HuH-7.5 (cell line): ENCODE measurements at places on chromosomes 11 and 22.

- no peak for DNase-seq
Observed at GRCh38 chr22:29842172-29842571, 4.1 kb upstream of the ASCC2 start.

GRCh38 chr22:37392721-37393328 is 34.5 kb downstream of the ELFN2 start:
- DNase-seq, result no peak

- DNase-seq, result no peak
Observed at GRCh38 chr22:26122920-26123468, 46.3 kb upstream of the SEZ6L start.

- DNase-seq, result no peak
Observed at GRCh38 chr22:35923026-35923425, 105.6 kb downstream of the RBFOX2 start.

DNA sequence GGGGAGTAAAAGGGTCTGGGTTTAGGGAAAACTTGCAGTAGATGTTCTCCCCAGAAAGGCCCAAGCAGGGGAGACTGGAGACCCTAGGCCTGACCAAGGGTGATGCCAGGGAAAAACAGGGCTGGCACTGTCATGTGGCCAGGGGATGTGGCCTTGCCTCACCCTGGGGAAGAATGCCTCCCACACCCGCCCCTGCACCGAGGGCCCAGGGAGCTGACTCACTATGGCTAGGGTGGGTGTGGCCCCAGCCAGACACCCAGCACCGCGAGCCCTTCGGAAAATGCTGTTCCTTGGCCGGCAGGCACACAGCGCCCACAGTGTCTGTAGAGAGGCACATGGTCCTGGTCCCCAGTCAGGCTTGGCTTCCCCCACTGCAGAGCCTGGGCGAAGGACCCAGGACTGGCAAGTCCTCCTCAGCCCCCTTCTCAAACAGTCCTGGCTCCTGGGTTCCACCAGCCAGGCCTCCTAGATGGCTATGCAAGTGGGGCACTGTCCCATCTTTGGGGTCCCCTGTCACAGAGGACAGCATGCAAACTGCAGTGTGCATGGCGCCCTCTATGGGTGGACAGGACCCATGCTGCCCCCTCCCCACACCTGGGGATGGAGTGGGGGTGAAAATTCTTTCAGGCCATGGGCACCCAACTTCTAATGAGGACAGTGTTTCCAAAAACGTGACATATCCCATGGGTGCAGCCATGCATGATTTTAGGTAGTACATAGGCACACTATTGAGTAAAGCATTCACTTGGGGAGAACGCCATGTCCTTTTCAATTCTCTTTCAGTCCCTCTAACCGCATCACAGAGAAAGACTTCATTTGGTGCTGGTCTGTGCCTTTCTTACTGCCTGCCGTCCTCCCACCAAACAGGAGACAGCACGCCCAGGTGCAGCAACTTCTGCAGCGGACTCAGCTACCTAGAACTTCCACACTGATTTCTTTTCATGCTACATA is 15.2 kb downstream of the TMPRSS5 start:
- DNase-seq, result no peak

DNA sequence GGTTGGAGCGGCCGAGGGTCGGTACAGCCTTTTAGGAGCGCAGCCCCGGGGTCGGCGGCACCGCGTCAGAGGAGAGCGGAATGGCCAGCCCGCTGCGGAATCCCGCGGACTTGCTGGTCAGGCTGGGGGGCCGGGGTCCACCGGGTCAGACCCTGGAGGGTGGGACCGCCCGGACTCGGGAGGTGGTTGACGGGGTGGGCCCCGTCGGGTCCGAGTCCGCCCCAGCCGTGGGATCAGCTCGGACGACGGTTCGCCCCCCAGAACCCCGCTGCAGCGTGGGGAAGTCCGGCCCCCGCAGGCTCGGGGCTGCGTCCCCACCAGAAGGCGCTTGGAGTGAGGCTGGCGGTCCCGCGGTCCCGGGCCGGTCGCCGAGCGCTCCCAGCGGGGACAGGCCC is 301 bp upstream of the ADM2 start:
- no peak for DNase-seq

- DNase-seq, result no peak
Observed at GRCh38 chr11:23315286-23315685, 455.0 kb upstream of the CCDC179 start.

DNA sequence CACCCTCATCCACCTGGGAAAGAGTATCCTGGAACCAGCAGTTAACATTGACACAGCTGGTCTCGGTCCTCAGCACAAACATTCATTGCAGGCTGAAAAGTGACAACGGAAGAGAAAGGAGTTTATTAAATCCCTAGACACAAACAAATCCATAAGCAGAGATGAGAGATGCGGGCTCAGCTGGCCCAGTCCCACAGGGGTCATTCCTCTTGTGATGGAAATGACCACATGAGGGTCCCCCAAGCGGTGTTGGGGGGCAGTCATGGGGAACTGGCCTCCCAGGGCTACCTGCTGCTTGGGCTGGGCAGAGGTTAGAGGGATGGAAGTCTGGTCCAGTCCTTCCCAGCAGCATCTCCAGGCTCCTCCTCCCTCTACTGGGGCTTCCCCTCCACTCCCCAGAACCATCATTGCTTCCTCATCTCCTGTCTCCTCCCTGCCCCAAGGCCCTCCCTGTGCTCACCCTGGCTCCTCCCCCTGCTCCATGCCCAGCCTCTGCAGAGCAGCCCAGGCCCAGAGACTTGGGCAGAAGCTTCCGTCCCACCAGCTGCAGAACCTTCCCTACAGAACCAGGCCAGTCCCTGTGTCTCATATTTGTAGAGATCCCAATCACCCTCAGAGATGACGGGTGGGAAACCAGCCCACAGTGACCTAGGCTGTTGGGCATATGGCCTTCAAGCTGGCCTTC is 5.4 kb upstream of the IGLL5 start:
- DNase-seq, result no peak

DNA sequence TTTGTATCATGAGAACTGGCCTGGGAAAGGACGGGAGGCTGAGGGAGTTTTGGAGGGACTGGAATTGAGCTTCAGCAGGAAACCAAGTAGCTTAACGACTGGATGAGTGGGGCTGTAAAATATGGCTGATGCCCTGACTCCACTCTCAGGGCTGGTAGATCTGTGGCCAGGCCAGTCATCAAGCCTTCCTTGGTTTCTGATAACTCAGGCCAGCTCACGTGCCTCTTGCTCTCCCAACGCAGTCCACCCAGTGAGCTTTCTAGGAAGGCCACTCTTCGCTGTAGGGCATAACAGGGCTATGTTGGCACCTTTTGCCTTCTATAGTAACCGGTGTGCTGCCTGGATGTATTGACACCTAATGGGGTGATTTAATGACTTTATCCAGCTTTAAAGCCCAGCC is 5.8 kb upstream of the MADD start:
- DNase-seq, result no peak

- DNase-seq, result no peak
Observed at GRCh38 chr22:23122216-23122957, 19.4 kb downstream of the RSPH14 start.

- DNase-seq, result no peak
Observed at GRCh38 chr11:134332189-134332631, 422 bp downstream of the GLB1L2 start.

DNA sequence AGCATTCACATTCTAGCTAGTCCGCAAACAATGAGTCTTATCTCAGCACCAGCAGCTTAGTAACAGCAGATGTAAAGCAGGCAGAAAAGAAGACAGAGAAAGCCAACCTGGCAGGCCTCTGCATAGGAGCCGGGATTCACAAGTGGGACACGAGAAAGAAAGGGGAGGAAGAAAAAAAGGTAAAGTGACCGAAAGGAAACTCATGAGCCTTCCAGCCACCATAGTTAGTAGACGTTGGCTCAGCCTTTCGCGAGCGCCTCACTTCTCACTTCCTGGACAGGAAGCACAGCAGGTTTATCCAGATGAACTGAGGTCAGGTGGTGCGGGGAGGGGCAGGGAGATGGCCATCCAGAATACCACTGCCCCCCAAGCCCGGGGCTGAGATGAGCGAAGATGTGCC is 19.7 kb upstream of the KAT5 start:
- no peak for DNase-seq

GRCh38 chr11:62463121-62463542 is 44.3 kb downstream of the SCGB1A1 start:
- DNase-seq, result no peak

- no peak for DNase-seq
Observed at GRCh38 chr22:46159212-46159611, 8.9 kb downstream of the PPARA start.

- no peak for DNase-seq
Observed at GRCh38 chr11:115518983-115519628, 14.9 kb upstream of the CADM1 start.

- DNase-seq, result peak; percentile 82
Observed at GRCh38 chr11:119196833-119197483, 9.2 kb upstream of the CBL start.

- no peak for DNase-seq
Observed at GRCh38 chr11:129996113-129996870, 6.3 kb downstream of the PRDM10 start.

- no peak for DNase-seq
Observed at GRCh38 chr11:65150509-65151299, 16.4 kb upstream of the SYVN1 start.

DNA sequence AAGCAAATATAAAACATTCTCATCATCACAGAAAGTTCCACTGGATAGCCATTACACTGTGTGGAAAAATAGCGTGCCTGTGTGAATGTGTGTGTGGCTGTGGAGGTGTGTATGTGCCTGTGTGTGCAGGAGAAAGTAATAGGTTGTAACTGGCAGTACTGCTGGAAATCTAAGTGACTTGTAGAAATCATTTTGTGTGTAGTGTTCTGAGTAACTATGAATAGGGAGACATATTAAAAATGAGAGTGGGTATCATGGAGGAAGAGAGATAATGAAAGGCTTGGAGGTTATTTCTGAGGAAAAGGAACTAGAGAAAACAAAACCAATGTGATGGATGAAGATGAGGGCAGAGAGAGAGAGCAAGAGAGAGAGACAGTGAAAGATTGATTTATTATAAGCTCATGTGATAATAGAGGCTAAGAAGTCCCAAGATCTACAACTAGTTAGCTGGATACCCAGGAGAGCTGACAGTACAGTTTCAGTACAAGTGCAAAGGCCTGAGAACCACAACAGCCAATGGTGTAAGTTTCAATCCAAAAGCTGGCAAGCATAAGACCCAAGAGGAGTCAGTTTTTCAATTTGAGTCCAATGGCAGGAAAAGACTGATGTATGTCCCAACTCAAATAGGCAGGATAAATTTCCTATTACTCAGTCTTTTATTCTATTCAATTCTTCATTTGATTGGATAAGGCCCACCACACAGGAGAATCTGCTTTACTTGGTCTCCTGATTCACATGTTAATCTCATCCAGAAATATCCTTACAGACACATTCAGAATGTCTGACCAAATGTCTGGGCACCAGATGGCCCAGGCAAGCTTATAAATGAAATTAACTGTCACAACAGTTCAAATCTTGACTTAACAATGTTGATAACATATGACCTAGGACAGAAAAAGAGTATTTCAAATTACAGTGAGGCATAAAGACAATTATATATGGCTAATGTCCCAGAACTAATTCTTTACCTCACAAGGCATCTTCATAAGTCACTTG is 14.9 kb downstream of the KBTBD3 start:
- DNase-seq, result no peak

DNA sequence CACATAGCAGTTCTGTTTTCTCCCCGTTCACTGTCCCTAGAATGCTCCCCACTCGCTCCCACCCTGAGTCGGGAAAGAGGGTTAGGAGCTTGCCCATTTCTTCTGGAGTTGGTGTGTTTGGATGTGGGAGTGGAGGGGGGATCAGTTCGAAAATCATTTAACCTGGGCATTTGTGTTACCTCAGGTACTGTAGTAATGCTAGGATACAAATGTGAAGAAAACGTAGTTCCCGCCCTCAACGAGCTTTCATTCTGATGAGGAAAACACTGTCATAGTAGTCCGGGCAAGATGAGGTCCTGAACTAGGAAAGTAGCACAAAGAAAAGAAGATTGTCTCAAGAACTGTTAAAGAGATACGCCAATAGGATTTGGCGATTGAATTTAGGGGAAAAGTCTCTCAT is 539 bp downstream of the SDHD start:
- DNase-seq, result no peak

GRCh38 chr22:39765046-39765445 is 128.5 kb downstream of the ENTHD1 start:
- no peak for DNase-seq

DNA sequence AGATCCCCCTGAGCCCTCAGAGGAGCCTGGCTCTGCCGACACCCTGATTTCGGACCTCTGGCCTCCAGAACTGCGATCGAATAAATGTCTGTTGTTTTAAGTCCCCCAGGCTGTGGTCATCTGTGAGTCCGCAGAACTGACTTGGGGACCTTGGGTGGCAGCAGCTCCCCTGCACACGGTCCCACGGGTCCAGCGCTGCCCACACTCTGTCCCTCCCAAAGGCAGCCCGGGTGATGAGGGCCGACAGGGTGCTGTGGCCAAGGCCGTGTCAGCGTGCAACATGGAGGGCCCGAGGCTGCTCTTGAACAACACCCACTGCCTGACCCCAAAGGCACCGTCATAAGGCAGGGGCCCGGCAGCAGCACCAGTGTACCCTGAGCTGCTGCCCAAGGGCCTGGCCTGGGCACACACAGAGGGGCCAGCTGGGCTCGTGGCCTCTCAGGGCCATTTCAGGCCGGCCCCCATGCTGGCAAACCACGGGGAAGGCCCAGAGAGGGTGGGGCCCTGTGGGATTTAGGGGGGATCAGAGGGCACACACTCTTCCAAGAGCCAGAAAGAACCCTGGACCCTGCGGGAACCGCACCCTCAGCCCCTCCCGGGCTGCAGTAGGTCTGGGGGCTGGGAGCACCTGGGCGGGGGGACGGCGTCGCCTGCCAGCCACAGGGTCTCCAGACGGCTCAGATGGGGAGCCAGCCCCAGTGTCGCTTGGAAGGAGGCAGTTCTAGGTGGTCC is 77.1 kb upstream of the PRR5 start:
- DNase-seq, result no peak

DNA sequence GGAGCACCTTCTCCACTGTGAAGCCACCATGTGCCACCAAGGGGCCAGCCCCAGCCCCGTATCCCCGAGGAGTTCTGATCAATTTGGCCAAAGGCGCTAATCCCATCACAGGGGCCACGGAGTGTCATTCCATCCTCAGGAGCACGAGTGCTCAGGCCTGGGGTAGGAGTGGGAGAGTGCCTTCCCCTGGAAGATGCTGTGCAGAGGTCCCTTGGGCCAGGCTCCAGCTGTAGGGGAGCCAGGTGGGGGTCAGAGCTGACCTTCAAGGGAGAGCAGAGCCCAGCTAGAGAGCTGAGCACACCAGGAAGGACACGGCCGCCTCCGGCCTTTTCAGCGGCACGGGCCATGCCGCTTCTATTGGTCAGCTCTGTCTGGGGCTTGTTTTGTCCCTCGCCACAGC is 1459.9 kb downstream of the BRD1 start:
- DNase-seq, result no peak

DNA sequence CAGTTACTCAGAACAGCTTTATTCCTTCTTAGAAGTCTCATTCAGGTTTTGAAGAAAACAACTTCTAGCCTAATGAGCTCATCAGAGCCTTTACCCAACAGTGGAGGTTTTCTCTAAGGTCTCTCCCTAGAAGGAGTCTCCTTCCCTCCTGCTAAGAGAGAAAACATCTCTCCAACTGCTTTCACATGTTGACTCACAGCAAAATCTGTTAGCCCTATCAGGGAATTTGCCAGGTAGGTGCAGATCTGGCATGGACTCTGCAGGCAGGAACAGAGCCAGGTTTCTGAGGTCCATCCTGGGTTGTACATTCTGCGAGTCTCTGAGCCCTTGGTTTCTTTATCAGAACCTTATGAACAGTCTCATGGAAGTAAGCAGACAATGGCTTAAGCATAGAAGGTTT is 214.4 kb downstream of the HIPK3 start:
- no peak for DNase-seq
